ENCODE measurements at places on chromosomes 2 and 18.

DNA sequence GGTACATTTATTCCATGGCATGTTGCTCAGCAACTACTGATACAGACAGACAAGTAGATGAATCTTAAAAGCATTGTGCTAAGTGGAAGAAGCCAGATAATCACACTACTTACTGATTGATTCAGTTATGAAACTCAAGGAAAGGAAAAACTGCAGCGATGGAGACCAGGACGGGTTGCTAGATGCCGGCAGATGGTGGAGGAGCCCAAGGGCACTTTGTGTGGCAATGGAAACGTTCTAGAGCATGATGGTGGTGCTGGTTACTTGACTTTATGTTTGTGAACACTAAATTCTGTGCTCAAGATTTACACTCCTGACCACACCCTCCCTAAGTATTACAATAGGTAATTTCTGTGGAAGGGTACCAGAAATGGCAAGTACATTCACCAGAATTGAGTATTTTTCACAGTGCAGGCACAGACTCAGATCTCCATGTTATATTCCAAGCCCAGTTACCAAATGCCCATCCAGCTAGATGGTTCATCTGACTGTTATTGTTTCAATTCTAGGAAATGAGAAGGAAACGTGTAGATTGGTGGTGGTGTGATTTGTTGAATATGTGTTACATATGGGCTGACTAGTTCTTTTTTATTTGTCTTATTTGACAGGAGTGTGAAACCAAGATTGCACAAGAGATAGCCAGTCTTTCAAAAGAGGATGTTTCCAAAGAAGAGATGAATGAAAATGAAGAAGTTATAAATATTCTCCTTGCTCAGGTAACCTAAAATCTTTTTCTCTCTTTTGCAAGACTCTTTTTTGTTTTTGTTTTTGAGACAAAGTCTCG lies 55.1 kb downstream of the RALBP1 start:
- no peak for DNase-seq

DNA sequence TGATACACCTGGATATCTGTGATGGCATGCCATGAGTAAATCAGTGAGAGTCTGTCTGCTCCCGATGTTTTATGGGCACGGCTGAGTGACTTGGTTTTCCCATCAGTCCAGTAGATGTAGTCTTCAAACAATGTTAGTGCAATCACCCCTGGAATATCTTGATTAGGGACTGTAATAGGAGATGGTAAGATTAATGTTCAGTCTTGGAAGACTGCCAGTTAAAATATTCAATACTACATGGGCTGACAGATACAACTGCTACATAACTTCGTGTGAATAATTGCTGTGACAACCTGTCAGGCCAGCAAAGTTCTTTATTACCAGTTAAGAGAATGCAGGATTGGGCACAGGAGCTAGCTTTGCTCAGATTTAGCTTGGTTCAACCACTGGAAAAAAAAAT lies 1673.3 kb downstream of the LRP1B start:
- no peak for DNase-seq

GRCh38 chr2:110732422-110733413 lies at the start of gene ACOXL:
Gene ACOXL (plus strand): TSS chr2:110732573. CDS start chr2:110768390, 35,817 bp downstream.
- peak; percentile 14 for DNase-seq

- no peak for DNase-seq
These were observed 10.4 kb upstream of the CAVIN2 start for GRCh38 chr2:191857259-191857805.

- DNase-seq = no peak
These were observed 40.0 kb downstream of the NPPC start for GRCh38 chr2:231886071-231886681.

DNA sequence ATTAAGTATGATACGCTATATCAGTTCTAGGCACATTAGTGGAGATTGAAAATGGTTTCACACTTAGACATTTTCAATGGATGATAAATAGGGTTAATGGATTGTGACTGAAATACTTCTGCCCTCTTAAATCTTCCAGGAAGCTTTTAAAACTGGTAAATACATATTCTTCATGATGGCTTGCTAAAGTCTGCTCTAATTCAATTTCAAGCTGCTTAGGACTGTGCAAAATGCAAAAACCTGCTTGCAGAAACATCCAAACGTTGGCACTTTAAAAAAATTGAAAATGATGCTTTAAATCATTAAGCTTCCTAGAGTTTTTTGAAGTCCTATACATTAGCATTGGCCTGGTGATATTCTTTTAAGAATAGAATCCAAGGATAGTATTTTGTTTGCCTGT lies 214.8 kb upstream of the FSHR start:
- DNase-seq = no peak

DNA sequence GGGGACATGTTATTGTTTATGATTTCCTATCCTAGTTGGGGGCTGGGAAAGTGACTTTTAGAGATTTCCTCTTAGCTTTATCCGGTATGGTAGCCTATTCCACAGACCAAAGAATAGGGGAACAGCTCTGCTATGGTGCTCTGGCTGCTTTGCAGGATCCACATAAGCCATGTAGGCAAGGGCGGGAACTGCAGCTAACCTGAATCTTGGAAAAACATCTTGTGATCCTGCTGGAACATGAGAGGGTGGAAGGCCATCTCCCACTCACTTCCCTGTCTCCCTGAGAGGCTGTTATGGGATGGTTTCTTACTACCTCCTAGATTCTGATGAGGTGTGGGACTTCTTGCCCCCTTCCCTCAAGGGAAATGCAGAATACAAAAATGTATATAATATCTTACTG lies 2.0 kb upstream of the DARS1 start:
- no peak for DNase-seq

- DNase-seq = no peak
These were observed 21.3 kb downstream of the PSME4 start for GRCh38 chr2:53949457-53949856.

- no peak for DNase-seq
These were observed at the start of gene KLHL41 for GRCh38 chr2:169509298-169509885. Gene KLHL41 (plus strand): TSS chr2:169509702. CDS start chr2:169509779, 77 bp downstream.

DNA sequence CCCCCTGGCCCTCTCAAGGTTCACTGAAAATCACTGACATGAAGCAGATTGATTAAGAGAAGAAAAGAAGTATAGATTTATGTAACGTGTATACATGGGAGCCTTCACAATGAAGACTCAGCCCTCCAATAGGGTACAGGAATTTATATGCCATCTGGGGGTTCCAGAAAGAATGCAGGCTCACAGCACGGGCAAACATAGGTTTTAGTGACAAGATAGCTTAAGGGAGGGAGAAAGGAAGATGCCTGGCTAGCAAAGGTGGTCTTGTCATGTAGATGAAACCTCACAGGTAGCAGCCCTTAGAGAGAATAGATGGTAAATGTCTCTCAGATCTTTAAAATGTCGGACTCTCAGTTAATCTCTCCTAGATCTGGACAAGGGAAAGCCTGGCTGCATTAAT lies 173.9 kb downstream of the RNF152 start:
- DNase-seq = no peak

GRCh38 chr2:28855977-28856376 lies 14.1 kb downstream of the TRMT61B start:
- no peak for DNase-seq

GRCh38 chr2:237541243-237541642 lies 25.1 kb upstream of the PRLH start:
- no peak for DNase-seq

DNA sequence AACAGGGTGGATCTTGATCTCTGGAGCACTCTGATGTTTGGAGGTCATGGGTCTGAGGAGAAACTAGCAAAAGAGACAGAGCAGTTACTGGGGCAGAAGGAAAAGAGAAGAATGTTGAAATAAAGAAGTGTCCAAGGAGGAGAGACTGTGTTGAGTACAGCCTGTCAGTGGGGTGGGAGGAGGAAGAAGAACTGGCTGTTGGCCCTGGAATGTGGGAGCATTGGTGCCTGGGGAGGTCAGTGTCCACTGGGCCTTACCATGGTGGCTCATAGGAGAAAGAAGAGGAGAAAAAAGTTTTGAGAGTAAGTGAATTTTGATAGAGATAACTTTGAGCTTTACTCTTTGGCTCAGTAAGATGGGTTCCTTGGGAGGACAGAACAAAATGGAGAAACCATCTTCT lies 499.0 kb downstream of the TXNL1 start:
- no peak for DNase-seq

DNA sequence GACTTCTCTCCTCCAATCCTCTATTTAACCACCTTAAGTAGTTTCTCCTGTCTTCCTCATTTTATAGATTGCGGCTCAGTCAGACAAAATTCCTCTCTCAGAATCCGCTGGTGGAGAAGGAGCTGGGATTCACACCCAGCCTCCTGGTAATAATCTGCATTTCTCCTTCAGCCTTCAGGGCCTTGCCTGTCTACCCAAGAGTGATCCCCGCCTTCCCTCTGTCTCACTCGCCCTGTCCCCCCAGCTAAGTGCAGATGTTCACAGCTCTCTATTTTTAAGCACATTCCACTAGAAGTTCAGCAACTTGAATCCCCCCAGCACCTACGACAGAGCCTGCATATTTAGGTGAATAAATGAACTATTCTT lies 212.5 kb upstream of the HAAO start:
- no peak for DNase-seq

DNA sequence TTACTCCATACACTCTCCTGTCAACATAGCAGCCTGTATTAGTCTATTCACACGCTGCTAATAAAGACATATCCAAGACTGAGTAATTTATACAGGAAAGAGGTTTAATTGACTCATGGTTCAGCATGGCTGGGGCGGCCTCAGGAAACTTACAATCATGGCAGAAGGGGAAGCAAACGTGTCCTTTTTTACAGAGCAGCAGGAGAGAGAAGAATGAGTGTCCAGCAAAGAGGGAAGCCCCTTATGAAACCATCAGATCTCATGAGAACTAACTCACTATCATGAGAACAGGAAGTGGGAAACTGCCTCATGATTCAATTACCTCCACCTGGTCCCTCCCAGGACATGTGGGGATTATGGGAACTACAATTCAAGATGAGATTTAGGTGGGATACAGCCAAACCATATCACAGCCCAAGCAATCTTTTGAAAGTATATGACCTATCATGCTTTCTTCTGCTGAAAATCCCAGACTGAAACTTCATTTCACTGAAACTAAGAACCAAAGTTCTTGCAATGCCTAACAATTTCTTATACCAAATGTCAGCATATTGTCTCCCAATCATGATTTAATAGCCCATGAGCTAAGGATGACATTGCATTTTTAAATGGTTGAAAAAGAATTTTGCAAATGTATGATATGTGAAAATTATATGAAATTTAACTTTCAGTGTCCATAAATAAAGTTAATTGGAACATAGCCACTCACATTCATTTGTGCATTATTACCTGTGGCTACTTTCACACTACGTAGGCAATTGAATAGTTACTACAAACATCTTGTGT lies 686.8 kb upstream of the ZEB2 start:
- no peak for DNase-seq

DNA sequence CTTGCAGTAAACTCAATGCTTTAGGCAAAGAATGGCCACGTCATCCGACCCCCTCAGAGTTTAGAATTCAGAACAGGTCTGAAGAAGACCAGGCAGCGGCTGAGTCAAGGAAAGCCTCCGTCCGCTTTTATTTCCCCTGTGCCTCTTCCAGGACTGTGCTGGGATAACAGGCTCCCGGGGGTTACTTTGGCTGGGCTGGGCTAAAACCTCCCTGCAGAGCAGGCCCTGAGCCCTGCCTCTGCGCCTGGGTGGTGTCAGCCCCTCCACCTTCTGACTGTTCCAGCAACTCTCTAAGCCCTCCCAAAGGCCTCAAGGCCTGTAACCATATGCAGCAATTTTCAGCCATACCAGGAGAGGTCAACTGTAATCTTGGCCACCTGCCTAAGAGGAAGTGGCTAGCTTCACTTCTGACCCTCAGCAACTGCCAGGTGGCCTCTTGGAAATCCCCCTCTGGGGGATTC lies 166.5 kb downstream of the RPIA start:
- DNase-seq = no peak

DNA sequence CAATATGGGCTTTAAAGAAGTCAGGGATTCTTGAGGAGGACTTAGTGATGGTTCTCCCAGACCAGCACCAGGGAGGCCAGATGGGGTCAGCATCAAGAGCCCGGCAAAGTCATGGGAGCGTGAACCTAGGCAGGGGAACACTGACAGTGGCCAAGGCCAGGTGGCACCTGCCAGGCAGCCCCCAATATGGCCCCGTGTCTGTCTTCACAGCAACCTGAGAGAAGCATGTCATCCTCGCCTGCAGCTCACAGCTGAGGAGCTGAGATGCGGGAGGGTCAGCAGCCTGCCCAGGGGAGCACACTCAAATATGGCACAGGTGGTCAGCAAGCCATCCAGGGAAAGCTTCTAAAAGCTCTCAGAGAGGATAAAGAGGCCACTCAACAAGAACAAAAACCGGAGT lies 105.7 kb upstream of the GPC1 start:
- no peak for DNase-seq

DNA sequence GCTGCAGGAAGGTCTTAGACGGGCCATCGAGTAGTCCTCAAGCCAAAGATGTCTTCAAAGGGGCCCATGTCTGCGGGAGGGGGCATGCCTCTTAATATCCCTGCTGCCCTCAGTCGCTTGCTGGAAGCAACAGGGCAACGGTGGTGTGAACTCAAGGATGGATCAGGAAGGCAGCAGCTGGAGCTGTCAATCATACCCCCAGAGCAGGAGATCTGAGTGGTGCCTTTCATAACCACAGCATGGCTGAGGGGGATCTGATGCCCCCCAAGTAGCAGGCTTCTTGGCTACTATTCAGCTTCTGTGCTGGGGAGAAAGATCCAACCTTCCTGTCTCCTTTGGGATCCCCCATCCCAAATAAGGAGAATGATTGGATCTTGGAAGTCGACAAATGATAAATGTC lies 46.4 kb downstream of the INSIG2 start:
- DNase-seq = no peak

DNA sequence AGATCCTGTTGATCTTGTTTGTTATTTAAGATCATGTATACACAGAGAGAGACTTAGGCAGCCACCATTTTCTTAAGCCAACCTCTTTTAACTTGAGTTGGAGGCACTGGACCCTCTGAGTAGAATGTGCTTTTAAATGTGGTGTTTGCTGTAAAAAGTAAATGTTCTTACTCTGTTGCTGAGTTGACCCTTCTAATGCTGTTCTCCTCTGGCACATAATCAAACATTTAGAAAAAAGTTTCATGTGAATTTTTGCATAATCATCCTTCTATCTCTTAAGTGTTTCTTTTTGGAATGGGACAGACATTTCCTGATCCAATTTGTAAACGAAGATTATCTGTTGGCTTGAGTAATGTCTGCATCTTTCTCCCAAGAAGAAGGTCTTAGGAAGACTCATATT lies 255.1 kb upstream of the ETAA1 start:
- DNase-seq = no peak

DNA sequence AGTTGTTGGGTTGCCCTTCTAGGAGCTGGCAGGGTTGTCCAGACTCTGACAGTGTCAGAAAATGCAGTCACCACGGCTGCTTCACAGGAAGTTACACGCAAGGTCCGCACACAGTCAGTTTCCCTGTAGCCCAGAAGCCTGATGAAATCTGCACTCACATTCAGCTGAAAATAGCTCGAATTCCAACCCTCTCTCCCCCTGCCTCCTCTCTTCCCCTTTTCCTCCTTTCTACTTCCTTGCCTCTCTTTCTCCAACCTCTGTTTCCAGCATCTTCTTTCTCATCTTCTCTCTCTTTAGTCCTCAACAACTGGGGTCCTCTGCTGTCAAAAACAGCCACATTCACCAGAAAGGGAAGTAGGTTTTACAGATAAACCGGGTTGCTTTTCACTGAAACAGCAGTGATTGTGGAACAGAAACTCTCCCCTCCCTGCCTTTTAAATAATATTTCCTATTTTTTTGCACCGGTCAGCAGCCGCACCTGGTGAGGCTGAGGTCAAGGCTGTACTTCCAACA lies 69.3 kb downstream of the BCL11A start:
- DNase-seq = no peak

All from stimulated activated CD4-positive, alpha-beta T cell treated with anti-CD3 and anti-CD28 coated beads, Interleukin-1b, Interleukin-23, amount 100 ng/mL, for 4 hours (primary cell).